ENCODE measurements at places on chromosomes 7 and 10. TPM values are rescaled to one million over a fixed set of nuclear protein-coding genes. Genes with fewer than 3 reads are reported as not detected.

The ELAPOR2 gene
- total RNA-seq: 36.3 TPM

The ZNF92 gene
- total RNA-seq: 16.2 TPM

The MKI67 gene
- total RNA-seq: 86.5 TPM

The SNX10 gene
- total RNA-seq: 11.8 TPM

The FKBP14 gene
- total RNA-seq: 13.4 TPM

The POLR2J2 gene
- 13.6 TPM for total RNA-seq

The CPED1 gene
- total RNA-seq: 290 TPM

The PRSS37 gene
- total RNA-seq: not detected

The ITPRID1 gene
- total RNA-seq: not detected

The TPST1 gene
- 0.53 TPM for total RNA-seq

The MMRN2 gene
- 2.0 TPM for total RNA-seq

The TFEC gene
- not detected for total RNA-seq

The GBX1 gene
- total RNA-seq: not detected

The ZNF777 gene
- 32.6 TPM for total RNA-seq
